CD4-positive, alpha-beta T cell treated with Interleukin-12 subunit alpha and Interleukin-12 subunit beta, for 1 hour (primary cell): ENCODE measurements at places on chromosomes 12 and 14.
A peak's percentile ranks its signal among the peaks of the same experiment; 100 is the strongest.

DNA sequence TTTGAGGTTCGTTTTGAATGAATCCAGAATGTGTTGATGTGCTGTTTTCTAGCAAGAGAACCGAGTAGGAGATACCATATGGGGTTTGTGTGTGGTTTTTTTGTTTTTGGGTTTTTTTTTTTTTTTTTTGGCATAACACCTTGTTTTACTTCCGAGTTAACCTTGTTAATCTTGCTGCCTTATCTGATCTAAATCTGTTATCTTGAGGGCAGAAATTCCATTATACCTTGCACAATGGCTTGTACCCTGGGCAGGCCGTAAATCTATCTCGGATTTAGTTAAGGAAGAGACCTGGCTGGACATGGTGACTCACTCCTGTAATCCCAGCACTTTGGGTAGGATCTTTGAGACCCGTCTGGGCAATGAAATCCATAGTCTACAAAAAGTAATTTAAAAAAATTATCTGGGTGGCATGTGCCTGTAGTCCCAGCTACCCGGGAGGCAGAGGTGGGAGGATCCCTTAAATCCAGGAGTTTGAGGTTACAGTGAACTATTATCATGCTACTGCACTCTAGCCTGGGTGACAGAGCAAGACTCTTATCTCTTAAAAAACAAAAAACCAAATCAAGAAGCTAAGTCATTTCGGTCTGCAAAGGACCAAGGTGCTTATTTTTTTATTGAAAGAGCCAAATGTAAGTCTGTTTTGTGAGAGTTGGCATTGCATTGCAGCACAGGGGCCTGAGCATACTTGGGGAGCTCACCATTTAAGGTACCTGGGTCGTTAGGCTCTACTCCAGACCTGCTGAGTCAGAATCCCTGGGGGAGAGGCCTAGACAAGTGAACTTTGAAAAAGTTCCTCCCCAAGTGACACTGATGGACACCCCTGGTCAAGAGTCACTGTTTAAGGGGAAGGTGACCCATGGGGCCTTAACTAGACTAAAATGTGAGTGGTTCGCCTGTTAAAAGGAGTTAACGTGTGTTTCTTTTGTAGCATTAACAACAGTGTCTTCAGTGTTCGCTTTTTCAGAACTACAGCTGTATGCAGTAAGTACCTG lies 6.7 kb downstream of the DLST start:
- no peak for DNase-seq

GRCh38 chr12:53623548-53624385 lies 2.4 kb downstream of the ATF7 start:
- no peak for DNase-seq

- no peak for DNase-seq
Observed at GRCh38 chr14:88834883-88835431, 10.5 kb downstream of the TTC8 start.

DNA sequence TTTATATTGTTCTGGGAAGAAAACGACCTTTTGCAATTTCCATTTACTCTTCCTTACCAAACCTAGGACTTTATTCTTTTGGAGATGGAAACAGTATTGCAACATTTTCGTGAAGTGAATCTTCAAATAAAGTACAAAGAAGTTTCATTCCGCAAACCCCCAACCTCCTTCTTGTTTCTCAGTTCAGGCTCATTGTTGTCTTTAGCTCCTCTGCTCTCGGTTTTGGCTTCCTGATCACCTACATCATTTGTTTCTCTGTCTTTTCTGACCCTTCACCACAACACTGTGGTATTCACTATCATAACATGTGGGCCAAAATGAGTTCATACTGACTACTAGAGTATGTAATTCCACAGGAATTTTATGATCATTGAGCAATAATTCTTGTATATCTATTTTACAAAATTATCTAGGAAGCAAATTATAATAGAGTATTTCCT lies 266.8 kb downstream of the ADAMTS20 start:
- DNase-seq = no peak

DNA sequence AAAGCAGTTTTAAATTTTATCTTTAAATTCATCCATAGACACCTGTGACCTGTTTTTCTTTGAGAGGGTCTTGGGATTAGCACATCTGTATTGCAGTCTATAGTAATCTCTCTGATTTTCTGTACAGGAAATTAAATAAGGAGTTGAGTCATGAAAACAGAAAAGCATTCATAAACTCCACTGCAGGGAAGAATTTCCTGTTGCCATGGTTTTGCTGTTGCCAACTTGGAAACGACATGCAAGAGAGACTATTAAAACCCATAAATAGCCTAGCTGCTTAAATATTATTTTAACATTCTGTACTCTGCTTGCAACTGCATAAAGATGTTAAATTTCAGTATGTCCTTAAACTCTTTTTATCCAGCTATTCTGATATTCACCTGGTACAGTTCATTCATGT lies 281.0 kb upstream of the RGS6 start:
- no peak for DNase-seq

- no peak for DNase-seq
Observed at GRCh38 chr14:103315351-103315911, 18.6 kb upstream of the EIF5 start.

DNA sequence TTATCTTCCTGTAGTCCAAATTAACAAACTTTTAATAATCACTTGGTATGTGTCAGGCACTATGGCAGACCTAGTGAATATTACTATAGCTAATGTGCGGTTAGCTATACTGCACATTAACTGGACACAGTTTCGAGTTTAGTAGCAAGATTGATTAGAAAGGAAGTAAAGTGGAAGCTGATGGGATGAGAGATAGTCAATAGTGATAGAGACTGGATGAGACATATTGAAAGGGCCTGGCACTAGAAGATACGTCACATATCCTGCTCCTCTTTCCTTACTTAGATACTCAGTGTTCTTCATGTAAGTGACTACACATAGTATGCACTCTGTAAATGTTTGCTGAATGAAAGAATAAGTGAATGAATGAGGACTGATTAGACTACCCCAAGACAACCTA lies 5.5 kb downstream of the TBK1 start:
- DNase-seq = no peak

- DNase-seq = peak; percentile 22
Observed at GRCh38 chr12:103841690-103842584, 903 bp upstream of the NT5DC3 start.

GRCh38 chr12:6970096-6970527 lies 352 bp downstream of the PHB2 start:
- DNase-seq = no peak

DNA sequence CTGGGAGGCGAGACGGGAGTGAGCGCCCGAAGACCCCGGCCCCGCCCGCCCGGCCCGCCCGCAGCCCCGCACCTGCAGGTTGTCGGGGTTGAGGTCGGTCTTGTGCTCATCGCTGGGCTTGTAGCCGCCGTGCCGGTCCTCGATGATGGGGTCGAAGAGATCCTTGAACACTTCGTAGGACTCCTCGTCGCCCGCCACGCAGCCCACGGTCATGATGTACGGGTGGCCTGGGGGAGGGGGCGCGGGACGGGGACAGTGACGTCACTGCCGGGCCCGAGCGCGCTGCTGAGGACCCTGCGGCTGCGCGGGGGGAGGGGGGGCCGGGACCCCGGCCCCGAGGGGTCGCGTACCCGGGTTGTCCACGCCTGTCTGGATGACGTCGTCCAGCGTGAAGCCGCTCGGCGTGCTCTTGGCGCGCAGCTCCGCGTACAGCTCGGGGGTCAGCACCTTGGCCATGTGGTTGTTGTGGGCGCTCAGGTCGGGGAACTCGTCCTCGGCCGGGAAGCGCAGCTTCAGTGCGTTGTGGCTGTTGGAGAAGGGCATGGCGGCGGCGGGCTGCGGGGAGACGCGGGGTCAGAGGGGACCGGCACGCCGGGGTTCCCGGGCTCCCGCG lies 573 bp downstream of the CKB start:
- peak; percentile 19 for DNase-seq

GRCh38 chr14:39474416-39474911 lies 42.2 kb upstream of the FBXO33 start:
- no peak for DNase-seq

GRCh38 chr12:122458105-122459035 lies 35.9 kb upstream of the CLIP1 start:
- DNase-seq = no peak

GRCh38 chr12:113388351-113388750 lies 15.3 kb downstream of the SDS start:
- no peak for DNase-seq

DNA sequence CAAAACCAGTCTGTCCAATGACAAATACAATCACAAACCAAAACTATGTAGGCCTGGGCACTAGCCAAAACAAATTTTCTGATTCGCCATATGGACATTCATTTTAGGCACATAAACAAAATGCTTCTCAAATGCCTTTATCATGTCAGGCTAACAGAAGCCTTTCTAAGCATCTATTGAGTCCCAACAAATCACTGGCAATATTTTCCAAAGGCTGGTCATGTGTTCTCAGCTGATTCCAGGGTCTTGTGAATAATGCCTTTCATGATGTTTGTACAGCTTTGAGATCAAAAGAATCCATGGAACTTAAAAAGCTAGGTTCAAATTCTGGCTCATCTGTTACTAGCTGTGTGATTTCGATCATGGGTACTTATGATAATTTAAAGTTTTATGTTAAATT lies 16.1 kb downstream of the FSCB start:
- no peak for DNase-seq

- no peak for DNase-seq
Observed at GRCh38 chr12:5568325-5568981, 136.5 kb downstream of the NTF3 start.
